ENCODE measurements at places on chromosomes 4 and X. TPM values are rescaled to one million over a fixed set of nuclear protein-coding genes. Genes with fewer than 3 reads are reported as not detected.

Gene KLKB1
- 1.5 TPM for total RNA-seq

Gene GPR82
- 0.08 TPM for total RNA-seq

Gene SMIM14
- 13.2 TPM for total RNA-seq

Gene DMRTC1
- not detected for total RNA-seq

Gene ARMCX1
- total RNA-seq = 32.9 TPM

Gene CPE
- 27.8 TPM for total RNA-seq

Gene CT45A2
- total RNA-seq = not detected

Gene ZIC3
- not detected for total RNA-seq

Gene PAGE1
- not detected for total RNA-seq

Gene CSAG1
- total RNA-seq = not detected

Gene HSFX2
- total RNA-seq = 0.23 TPM

Gene RGN
- total RNA-seq = 23.5 TPM

Gene ADRA2C
- total RNA-seq = 3.5 TPM

Gene FGF16
- not detected for total RNA-seq
